ENCODE measurements at places on chromosomes 5 and 9. TPM values are rescaled to one million over a fixed set of nuclear protein-coding genes. Genes with fewer than 3 reads are reported as not detected.

- H3K27ac ChIP-seq, result no peak overlapping the region
- H3K36me3 ChIP-seq, result no peaks in the 10 kb centered on the region
Observed at GRCh38 chr5:164090358-164090757, 584.9 kb downstream of the MAT2B start.

DNA sequence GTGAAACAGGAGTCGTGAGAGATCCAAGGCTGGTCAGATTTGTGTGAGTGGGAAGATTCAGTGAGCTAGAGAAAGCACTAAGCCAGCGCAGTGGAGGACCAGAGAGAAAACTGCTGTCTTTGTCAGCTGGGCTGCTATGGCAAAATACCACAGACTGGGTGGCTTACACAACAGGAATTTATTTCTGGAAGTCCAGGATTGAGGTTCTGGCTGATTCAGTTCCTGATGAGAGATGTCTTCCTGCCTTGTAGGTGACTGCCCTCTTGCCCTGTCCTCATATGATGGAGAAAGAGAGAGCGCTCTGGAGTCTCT lies 24.2 kb upstream of the ANKRD33B start:
- H3K4me1 ChIP-seq, result no peaks in the 10 kb centered on the region
- no peak overlapping the region for H3K4me3 ChIP-seq
- no peaks in the 10 kb centered on the region for H3K36me3 ChIP-seq
- DNase-seq, result no peak

- H3K4me1 ChIP-seq, result peaks cover 2% of the 10 kb centered on the region
- no peaks in the 10 kb centered on the region for H3K27me3 ChIP-seq
- no peak overlapping the region for H3K4me3 ChIP-seq
- DNase-seq, result no peak
- peaks cover 69% of the 10 kb centered on the region for H3K36me3 ChIP-seq
Observed at GRCh38 chr5:71460693-71461092, 5.2 kb downstream of the BDP1 start.

DNA sequence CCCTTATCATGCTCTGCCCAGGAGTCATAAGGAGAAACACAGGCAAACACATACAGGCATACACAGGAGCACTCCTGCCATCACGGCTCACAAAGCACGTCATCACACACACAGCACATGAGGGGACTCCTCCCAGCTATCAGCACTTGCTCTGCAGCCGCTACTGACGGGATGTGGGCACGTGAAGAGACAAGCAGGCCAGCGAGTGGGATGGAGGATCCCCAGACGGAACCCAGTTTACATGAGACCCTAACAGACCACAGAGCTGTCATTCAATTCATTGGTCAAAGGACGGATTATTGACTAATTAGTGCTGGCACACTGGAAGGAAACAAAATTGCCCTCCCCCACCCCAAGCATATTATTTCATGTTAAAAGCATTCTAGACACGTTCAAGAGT lies 53.6 kb downstream of the SEMA4D start:
- no peak for DNase-seq
- H3K27ac ChIP-seq, result no peak overlapping the region
- H3K27me3 ChIP-seq, result peaks cover 44% of the 10 kb centered on the region
- H3K4me1 ChIP-seq, result no peaks in the 10 kb centered on the region
- H3K36me3 ChIP-seq, result no peaks in the 10 kb centered on the region
- H3K4me3 ChIP-seq, result no peak overlapping the region

DNA sequence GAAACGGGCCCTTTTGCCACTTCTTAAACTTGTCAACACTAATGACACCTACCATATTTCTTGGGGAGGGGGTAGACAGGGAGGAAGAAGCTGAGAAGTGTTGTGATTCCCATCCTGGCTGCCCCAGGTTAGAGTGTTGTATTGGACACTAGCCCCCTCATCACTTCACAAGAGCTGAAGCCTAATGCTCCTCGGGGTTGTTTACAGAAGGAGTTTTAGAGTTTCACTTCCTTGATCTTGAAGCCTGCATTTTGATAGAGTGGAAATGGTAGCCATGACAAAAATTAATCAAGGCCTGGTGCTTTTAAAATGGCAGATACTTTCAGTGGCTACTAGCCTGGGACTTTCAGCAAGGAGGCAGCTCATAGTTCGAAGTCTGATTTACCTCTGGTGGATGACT lies 11.0 kb upstream of the FAM120AOS start:
- H3K4me1 ChIP-seq, result peaks cover 2% of the 10 kb centered on the region
- H3K27me3 ChIP-seq, result no peaks in the 10 kb centered on the region
- peaks cover 7% of the 10 kb centered on the region for H3K36me3 ChIP-seq
- DNase-seq, result no peak
- H3K27ac ChIP-seq, result no peak overlapping the region
- H3K4me3 ChIP-seq, result no peak overlapping the region

- no peaks in the 10 kb centered on the region for H3K36me3 ChIP-seq
- no peak overlapping the region for H3K4me3 ChIP-seq
- H3K4me1 ChIP-seq, result peaks cover 41% of the 10 kb centered on the region
- no peak overlapping the region for H3K27ac ChIP-seq
- DNase-seq, result no peak
- H3K27me3 ChIP-seq, result no peaks in the 10 kb centered on the region
Observed at GRCh38 chr5:81247441-81247972, 14.4 kb downstream of the CKMT2 start.

- H3K27ac ChIP-seq, result no peak overlapping the region
- no peak for DNase-seq
- H3K4me1 ChIP-seq, result no peaks in the 10 kb centered on the region
- H3K36me3 ChIP-seq, result no peaks in the 10 kb centered on the region
Observed at GRCh38 chr5:132010989-132011621, 353 bp downstream of the ACSL6 start.

DNA sequence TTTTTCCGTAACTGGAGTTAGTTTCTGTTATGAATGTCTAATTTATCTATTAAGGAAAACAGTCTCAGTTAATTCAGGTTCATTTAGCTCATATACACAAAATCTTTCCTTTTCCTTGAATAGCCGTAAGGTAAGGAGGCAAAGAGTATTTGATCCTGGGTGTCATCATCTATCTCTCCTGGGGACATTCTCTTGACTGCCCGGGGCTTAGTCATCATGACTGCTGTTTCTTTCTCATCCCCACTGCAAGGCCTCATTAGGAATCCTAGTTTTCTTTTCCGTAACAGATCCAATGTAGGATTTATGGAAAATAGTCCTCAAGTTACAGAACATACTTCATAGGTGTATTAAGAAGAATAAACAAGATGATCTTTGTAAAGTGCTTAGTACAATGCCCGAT lies 134.9 kb upstream of the CHD1 start:
- no peak overlapping the region for H3K4me3 ChIP-seq
- no peak for DNase-seq
- H3K36me3 ChIP-seq, result no peaks in the 10 kb centered on the region
- H3K4me1 ChIP-seq, result peaks cover 5% of the 10 kb centered on the region

DNA sequence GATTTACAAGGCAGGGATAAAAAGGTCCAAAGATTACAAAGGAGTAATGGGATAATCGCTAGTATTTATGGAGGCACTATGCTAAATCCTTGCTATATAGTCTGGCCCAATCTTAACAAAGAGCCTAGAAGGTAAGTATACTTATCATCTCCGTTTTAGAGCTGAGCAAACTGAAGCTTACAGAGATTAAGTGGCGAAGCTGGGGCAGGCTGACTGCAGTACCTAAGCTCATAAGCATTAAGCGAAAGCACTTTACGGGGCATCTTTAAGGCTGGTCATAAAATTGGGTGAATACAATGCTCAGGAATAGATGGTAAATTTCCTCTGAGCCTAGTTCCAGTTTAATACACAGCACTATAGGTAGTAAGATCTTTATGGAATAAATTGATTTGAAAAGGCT lies 30.0 kb upstream of the ZNF366 start:
- peak overlapping the region; percentile 19 for H3K27ac ChIP-seq
- no peak for DNase-seq
- H3K27me3 ChIP-seq, result no peaks in the 10 kb centered on the region

GRCh38 chr5:151085517-151086041 lies 4.7 kb upstream of the TNIP1 start:
- no peaks in the 10 kb centered on the region for H3K27me3 ChIP-seq
- H3K4me3 ChIP-seq, result peak overlapping the region; percentile 42
- no peak overlapping the region for H3K27ac ChIP-seq
- no peak for DNase-seq
- no peaks in the 10 kb centered on the region for H3K36me3 ChIP-seq

DNA sequence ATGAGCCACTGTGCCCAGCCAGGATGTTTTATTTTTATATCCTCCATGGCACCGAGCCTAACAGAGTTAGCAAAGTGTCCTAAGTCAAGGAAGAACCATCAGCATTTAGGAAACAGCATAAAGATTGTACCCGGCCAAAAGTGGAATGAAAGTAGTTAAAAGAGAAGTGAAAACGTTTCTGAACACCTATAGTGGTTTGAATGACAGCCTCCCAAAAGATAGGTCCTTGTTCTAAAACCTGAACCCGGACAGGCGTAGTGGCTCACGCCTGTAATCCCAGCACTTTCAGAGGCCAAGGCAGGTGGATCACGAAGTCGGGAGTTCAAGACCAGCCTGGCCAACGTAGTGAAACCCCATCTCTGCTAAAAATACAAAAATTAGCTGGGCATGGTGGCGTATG lies 37.4 kb downstream of the ZFAND5 start:
- no peaks in the 10 kb centered on the region for H3K27me3 ChIP-seq
- no peak overlapping the region for H3K4me3 ChIP-seq
- no peaks in the 10 kb centered on the region for H3K4me1 ChIP-seq
- no peak overlapping the region for H3K27ac ChIP-seq
- no peaks in the 10 kb centered on the region for H3K36me3 ChIP-seq

GRCh38 chr9:72401396-72401795 lies 36.4 kb upstream of the ZFAND5 start:
- DNase-seq, result no peak
- H3K27me3 ChIP-seq, result no peaks in the 10 kb centered on the region
- no peaks in the 10 kb centered on the region for H3K4me1 ChIP-seq
- no peaks in the 10 kb centered on the region for H3K36me3 ChIP-seq
- no peak overlapping the region for H3K4me3 ChIP-seq

DNA sequence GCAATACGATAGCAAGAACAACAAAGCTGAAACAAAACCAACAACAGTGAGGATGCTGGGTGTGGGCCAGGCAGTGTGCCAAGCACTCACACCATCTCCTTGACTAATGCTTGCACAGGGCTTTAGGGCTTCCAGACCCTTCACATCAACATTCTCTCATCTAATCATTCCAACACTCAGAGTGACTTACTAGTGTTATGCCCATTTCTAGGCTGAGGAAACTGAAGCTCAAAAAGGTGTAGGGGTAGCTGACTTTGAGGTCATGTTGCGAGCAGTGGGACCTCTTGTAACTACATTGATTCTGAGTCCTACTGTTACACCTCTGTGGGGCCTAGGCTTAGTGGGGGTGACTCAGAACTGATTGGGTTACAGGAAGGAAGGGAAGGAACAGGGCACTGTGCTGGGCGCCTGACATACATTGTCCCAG lies 9.7 kb downstream of the ANGPTL2 start:
- H3K4me1 ChIP-seq, result peaks cover 8% of the 10 kb centered on the region
- no peak overlapping the region for H3K4me3 ChIP-seq
- DNase-seq, result peak; percentile 30

GRCh38 chr5:135195270-135195608 lies 161.2 kb upstream of the PITX1 start:
- no peaks in the 10 kb centered on the region for H3K4me1 ChIP-seq
- no peaks in the 10 kb centered on the region for H3K27me3 ChIP-seq
- no peaks in the 10 kb centered on the region for H3K36me3 ChIP-seq

DNA sequence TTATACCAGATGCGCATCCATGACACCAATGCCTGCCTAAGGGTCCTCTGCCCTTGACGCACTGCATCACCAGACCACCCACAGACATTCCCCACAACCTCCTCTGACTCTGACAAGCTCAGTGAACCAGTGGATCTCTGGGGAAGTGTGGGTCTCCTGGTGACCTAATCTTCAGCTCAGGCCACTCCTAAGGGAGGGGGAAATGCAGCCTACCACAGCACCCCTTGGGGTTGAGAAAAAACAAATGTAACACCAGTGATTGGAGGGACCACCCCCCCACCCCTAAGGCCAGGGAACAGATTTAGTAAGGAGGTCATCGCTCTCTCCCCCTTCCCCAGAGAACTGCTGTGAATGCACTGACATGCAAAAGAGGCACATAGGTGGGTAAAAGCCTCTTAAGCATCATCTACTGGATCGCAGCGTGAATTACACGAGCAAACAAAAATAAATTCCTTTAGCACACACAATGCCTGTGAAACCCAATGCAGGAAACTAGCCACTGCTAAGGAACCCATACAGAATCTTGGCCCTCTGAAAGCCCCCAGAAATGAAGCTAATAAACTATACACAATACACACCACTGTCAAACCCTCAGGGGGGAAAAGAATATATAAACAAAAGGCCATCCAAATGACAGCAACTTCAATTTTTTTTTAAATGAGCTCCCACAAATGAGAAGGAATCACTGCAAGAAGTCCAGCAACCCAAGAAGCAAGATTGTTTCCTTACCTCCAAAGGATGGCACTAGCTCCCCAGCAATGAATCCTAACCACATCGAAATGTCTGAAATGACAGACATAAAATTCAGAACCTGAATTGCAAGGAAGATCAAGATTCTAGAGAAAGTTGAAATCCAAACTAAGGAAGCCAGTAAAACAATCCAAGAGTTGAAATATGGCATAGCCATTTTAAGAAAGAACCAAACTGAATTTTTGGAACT lies 513.7 kb upstream of the PTGER4 start:
- H3K27ac ChIP-seq, result peak overlapping the region; percentile 67
- peak; percentile 83 for DNase-seq
- H3K36me3 ChIP-seq, result no peaks in the 10 kb centered on the region
- H3K4me3 ChIP-seq, result no peak overlapping the region
- H3K27me3 ChIP-seq, result no peaks in the 10 kb centered on the region

DNA sequence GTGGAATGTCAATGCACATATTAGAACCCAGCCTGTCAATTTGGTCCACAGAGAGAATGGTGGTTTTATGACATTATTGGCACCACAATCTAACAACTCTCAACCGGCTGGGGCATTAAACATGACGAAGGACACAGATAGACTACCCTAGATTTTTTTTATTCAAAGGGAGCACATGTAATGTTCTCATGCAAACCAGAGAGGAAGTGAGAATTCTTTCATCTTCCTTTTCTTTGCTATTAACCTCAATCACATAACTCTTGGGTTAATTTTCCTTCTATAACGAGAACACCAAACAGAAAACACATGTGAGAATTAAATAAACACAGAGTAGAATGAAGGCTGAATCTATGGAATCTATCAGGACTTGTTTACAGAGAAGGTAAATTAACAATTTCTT lies 94.9 kb upstream of the TNC start:
- peaks cover 40% of the 10 kb centered on the region for H3K4me1 ChIP-seq
- H3K27me3 ChIP-seq, result no peaks in the 10 kb centered on the region
- H3K4me3 ChIP-seq, result no peak overlapping the region
- H3K36me3 ChIP-seq, result no peaks in the 10 kb centered on the region

CATSPER3 gene
- not detected for total RNA-seq

SLC6A3 gene
- total RNA-seq, result 0.23 TPM

LPCAT1 gene
- total RNA-seq, result 36.9 TPM

PCDHB8 gene
- 18.6 TPM for total RNA-seq

PCAT7 gene
- not detected for total RNA-seq

RNF183 gene
- total RNA-seq, result not detected

HSPB3 gene
- total RNA-seq, result 0.51 TPM

ST8SIA4 gene
- 0.73 TPM for total RNA-seq

PCDHGB6 gene
- 2.6 TPM for total RNA-seq

Data from SJCRH30 (cell line).